LNCaP clone FGC (cell line): ENCODE measurements at places on chromosomes 16 and 17.

GRCh38 chr17:14044702-14045101 is 24.6 kb upstream of the COX10 start:
- no peak for DNase-seq

GRCh38 chr17:36485805-36486203 is 677 bp upstream of the ZNHIT3 start:
- no peak for DNase-seq

DNA sequence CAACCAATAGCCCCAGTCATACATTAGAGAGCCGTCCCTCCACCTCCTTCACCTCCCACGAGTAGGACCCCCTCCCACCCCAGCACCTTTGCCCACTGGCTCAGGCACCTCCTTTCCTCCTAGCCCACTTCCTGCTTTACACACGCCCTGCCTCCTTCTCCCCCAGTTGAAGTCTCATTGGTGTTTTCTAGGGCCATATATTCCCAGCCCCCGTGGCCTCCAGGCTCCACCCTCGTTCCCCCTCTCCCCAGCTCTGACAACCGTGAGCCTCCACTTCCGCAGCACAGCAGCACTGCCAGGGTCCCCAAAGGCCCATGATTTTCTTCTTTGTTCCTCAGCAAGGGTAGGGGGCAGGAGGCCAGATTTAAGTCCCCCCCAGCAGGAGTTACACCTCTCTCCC is 340.3 kb upstream of the TNRC6C start:
- no peak for DNase-seq

GRCh38 chr17:83203472-83204221 is 124.2 kb downstream of the METRNL start:
- DNase-seq = no peak

- DNase-seq = no peak
These were observed 24.7 kb upstream of the CIITA start for GRCh38 chr16:10852286-10852685.

DNA sequence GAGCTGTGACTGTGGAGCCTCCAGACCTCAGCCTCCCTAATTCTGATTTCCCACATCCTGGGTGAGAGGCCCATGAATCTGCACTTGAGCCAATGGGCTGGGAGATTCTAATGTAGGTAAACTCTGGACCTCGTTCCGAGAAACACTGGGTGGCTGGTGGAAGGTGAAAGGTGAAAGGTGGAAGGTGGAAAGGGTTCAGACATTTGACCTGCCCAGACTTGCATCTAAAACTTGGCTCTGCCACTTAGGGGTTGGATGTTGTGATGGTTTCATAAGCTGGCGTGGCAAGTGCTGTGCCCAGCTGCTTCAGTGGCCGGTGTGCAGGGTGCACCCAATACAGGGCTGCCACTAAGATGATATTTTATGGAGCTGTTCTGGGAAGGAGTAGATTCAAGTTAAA is 24.8 kb downstream of the SYT17 start:
- DNase-seq = no peak
